ENCODE measurements at places on chromosomes 7 and 10. TPM values are rescaled to one million over a fixed set of nuclear protein-coding genes. Genes with fewer than 3 reads are reported as not detected.

The SPDYE11 gene
- not detected for total RNA-seq

- peaks cover 34% of the 10 kb centered on the region for H3K4me1 ChIP-seq
- no peak overlapping the region for H3K4me3 ChIP-seq
- H3K27me3 ChIP-seq, result no peaks in the 10 kb centered on the region
- H3K36me3 ChIP-seq, result no peaks in the 10 kb centered on the region
- no peak for DNase-seq
- no peak overlapping the region for H3K27ac ChIP-seq
Observed at GRCh38 chr7:101870361-101871062, 53.1 kb downstream of the CUX1 start.

DNA sequence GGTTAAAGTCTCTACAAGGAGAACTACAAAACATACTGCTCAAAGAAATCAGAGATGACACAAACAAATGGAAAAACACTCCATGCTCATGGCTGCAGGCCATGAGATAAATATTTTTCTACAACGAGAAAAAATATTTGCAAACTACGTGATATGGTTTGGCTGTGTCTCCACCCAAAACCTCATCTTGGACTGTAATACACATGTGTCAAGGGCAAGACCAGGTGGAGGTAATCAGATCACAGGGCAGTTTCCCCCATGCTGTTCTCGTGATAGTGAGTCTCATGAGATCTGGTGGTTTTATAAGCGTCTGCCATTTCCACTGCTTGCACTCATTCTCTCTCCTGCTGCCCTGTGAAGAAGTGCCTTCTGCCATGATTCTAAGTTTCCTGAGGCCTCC is 57.8 kb downstream of the COA1 start:
- peaks cover 75% of the 10 kb centered on the region for H3K4me1 ChIP-seq
- no peaks in the 10 kb centered on the region for H3K27me3 ChIP-seq
- no peak overlapping the region for H3K4me3 ChIP-seq
- no peak for DNase-seq
- peaks cover 66% of the 10 kb centered on the region for H3K36me3 ChIP-seq

DNA sequence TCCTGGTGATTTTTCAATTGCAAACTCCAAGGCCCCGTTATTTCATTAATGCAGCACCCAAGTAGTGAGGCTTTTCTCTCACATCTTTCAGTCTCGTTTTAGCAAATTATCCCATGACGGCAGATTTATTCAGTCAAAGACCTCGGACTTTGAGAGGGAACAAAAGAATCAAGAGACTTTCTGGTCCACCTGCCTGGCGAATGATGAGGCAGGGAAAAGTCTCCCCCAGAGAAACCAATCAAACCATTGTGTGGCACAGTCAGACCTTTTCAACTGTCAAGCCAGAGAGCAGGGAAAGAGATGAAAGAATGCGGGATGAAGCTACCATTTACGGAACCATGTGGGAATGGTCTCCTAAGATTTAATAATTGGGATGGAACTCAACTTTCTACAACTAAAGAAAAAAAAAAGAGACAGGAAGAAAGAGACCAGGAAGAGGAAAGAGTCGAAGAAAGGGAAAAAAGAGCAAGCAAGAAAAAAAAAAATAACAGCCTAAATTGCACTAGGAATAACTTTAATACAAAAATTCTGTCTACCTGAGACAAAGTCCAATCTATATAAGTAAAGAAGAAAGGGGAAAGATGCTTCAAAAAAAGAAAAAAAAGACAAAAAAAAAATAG is 22.8 kb downstream of the GLI3 start:
- H3K4me3 ChIP-seq, result no peak overlapping the region
- no peaks in the 10 kb centered on the region for H3K4me1 ChIP-seq
- DNase-seq, result no peak
- H3K36me3 ChIP-seq, result no peaks in the 10 kb centered on the region
- H3K27me3 ChIP-seq, result peaks cover 5% of the 10 kb centered on the region

DNA sequence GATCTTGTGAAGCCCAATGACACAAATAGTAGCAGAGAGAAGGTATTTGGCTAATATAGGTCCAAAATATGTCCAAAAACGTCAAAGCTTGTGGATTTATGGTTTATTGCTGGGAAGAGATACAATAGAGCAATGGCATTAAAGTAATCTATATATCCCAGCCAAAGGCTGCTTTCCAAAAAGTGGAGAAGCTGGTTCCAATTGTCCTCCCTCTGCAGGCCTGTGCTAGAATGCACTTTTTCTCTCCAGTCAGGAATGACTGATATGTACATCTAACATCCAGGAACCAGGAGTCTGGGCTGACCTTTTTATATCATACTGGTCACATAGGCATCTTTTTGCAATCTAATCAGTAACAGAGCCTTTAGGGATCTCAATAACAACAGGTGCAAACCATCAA is 167.1 kb upstream of the FAM3C start:
- H3K4me3 ChIP-seq, result no peak overlapping the region
- DNase-seq, result no peak
- no peak overlapping the region for H3K27ac ChIP-seq
- H3K36me3 ChIP-seq, result no peaks in the 10 kb centered on the region
- H3K4me1 ChIP-seq, result no peaks in the 10 kb centered on the region
- no peaks in the 10 kb centered on the region for H3K27me3 ChIP-seq

DNA sequence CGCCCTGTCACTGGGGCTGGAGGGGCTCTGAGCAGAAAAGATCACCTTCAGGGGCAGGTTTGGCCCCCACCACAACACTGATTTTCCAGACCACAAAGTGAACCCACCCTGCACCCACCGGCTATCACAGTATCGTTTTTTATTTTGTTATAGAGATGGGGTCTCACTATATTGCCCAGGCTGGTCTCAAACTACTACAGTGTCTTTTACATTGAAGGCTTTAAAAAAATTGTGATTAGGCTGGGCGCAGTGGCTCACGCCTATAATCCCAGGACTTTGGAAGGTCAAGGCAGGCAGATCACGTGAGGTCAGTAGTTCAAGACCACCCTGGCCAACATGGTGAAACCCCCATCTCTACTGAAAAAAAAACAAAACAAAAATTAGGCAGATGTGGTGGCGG is 125.1 kb downstream of the COL26A1 start:
- no peak for DNase-seq
- no peaks in the 10 kb centered on the region for H3K4me1 ChIP-seq
- no peaks in the 10 kb centered on the region for H3K27me3 ChIP-seq
- no peak overlapping the region for H3K4me3 ChIP-seq
- H3K36me3 ChIP-seq, result no peaks in the 10 kb centered on the region

All from activated CD8-positive, alpha-beta T cell treated with anti-CD3 and anti-CD28 coated beads for 36 hours (primary cell).